ENCODE measurements at places on chromosomes 6 and 20. TPM values are rescaled to one million over a fixed set of nuclear protein-coding genes. Genes with fewer than 3 reads are reported as not detected.

Gene PIGT
- total RNA-seq = 14.4 TPM

- no peak for DNase-seq
These were observed 7.8 kb downstream of the TMC2 start for GRCh38 chr20:2544211-2544610.

Gene GGTLC1
- not detected for total RNA-seq

GRCh38 chr20:62236766-62237513 lies 1.4 kb upstream of the OSBPL2 start:
- no peak for DNase-seq

DNA sequence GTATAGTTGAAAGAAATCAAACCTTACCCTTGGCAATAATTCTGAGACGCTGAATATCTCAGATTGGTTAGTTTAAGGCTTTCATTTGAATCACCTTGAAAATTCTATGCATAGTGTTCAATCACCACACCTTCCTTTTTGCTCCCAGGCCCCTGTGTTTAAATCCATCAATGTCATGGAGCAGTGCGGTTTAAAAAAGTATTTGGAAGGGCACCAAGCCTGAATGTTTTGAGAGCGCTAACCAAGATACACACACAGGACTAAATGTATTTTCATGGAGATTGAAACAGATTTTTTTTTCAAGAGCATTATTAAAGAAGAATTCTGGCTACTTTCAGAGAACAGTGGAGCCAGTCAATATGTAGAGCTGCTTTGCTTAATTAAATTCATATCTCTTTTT lies 195.7 kb downstream of the CENPW start:
- DNase-seq = no peak

Gene PXMP4
- total RNA-seq = 11.1 TPM

DNA sequence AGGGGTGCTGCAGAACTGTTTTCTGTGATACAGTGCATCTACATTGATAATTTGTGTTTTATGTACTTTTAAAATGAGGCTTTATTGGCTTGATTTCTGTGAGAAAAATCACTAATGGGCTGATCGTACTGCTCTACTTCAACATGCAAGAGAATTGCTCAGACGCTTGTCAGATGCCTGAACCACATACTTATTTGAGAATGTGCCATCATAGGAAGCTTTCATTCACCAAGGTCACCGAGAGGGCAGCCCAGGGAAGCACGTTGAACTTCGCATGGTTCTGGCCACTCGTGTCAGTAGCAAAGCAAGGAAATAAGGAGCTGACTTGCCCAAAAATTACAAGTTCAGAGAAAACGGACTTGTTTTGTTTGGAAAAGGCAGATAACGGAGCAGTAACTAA lies 168.5 kb upstream of the AKAP12 start:
- DNase-seq = no peak

GRCh38 chr20:58982406-58983114 lies 1.5 kb downstream of the NELFCD start:
- peak; percentile 36 for DNase-seq

DNA sequence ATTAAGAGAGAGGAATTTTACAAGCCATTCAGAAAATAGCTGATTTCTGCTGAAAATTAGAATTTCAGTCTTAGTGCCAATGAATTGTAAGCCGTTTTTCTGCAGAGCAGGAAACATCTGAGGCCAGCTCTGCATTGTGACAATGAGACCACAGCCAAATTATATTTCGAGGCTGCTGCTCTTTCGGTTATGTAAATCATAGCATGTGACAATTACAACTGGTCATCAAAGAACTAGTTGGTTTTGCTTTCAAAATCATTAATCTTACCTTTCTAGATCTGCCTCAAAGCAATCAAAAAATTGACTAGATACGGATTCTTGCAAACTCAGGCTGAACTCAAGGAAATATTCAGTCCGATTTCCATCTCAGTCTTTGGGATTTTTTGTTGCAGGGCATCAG lies 33.4 kb upstream of the INSM1 start:
- DNase-seq = no peak

Gene CCR6
- 8.4 TPM for total RNA-seq
